ENCODE measurements at places on chromosomes 11 and 22.

- DNase-seq = no peak
Observed at GRCh38 chr11:31874631-31875191, 63.6 kb upstream of the PAX6 start.

GRCh38 chr22:24310969-24311368 is 40.3 kb downstream of the SPECC1L start:
- DNase-seq = no peak

- DNase-seq = no peak
Observed at GRCh38 chr11:73553266-73553665, 44.6 kb downstream of the FAM168A start.

GRCh38 chr11:84243629-84244263 is 957.6 kb upstream of the CCDC90B start:
- DNase-seq = no peak

- DNase-seq = no peak
Observed at GRCh38 chr11:86509588-86509974, 134.9 kb downstream of the CCDC81 start.

DNA sequence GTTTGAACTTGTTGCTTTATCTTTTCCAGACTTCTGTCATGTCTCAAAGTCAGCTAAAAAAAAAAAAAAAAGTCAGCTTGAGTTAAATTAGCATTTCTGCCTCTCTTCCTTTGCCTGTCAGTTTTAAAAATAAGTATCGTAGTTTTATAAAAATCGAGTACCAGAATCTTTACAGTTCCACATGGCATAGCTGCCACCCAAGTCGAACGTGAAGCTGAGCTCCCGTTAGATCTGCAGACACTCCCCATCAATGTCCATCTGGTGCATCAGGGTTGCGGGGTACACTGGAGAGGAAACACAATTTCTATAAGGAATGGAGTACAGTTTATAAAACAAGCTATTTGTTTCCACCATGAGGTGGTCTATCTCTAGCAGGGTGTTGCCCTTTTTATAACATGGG is 41.0 kb upstream of the CCND1 start:
- DNase-seq = no peak
